Left ventricle myocardium inferior (tissue), 1 donor: ENCODE measurements at places on chromosomes 5 and 9. TPM values are rescaled to one million over a fixed set of nuclear protein-coding genes. Genes with fewer than 3 reads are reported as not detected.

Gene KIF4B
- total RNA-seq = not detected

- no peak for DNase-seq
These were observed 120.0 kb downstream of the HMHB1 start for GRCh38 chr5:143931986-143932385.

- no peak for DNase-seq
These were observed 367 bp upstream of the SHC3 start for GRCh38 chr9:89178830-89179539.

GRCh38 chr9:93318480-93318879 is 133.0 kb upstream of the FAM120A start:
- no peak for DNase-seq

DNA sequence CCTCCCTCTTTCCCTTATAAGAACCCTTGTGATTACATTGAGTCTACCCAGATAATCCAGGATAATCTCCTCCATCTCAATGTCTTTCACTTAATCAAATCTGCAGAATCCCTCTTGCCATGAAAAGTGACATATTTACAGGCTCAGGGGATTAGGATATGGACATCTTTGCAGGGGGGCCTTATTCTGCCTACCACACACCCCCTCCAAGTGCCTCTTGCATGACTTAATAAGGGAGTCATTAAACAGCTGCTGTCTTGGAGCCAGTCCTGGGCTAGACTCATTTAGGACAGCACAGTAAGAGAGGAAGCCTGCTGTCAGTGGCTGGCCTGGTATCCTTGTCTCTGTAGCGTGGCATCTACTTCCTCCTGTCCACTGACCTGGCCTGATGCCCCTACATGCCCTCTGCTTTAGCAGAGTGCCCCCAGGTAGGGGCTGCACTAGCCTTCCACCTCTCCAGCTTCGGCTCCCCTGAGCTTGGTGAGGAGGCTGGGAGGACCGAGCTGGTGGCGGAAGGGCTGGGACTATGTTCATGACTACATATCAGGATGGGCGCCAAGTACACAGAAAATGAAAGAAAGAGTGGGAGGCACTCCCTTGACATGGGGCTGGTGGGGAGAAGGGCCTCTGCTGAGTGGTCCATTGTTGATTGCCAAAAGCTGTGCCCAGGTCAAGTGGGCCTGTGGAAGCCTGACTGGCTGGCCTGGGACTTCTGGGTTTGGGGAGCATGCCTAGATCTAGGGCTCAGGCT is 17.2 kb downstream of the ENHO start:
- no peak for DNase-seq
